ENCODE measurements at places on chromosomes 2 and 18.

- H3K27ac ChIP-seq = no peak overlapping the region
- H3K36me3 ChIP-seq = no peaks in the 10 kb centered on the region
- H3K4me3 ChIP-seq = no peak overlapping the region
- no peaks in the 10 kb centered on the region for H3K27me3 ChIP-seq
Measured at GRCh38 chr18:1648712-1649111, 744.0 kb downstream of the ADCYAP1 start.

GRCh38 chr2:37377187-37377532 lies 32.7 kb downstream of the QPCT start:
- peak; percentile 19 for DNase-seq
- peaks cover 6% of the 10 kb centered on the region for H3K36me3 ChIP-seq
- no peaks in the 10 kb centered on the region for H3K27me3 ChIP-seq

DNA sequence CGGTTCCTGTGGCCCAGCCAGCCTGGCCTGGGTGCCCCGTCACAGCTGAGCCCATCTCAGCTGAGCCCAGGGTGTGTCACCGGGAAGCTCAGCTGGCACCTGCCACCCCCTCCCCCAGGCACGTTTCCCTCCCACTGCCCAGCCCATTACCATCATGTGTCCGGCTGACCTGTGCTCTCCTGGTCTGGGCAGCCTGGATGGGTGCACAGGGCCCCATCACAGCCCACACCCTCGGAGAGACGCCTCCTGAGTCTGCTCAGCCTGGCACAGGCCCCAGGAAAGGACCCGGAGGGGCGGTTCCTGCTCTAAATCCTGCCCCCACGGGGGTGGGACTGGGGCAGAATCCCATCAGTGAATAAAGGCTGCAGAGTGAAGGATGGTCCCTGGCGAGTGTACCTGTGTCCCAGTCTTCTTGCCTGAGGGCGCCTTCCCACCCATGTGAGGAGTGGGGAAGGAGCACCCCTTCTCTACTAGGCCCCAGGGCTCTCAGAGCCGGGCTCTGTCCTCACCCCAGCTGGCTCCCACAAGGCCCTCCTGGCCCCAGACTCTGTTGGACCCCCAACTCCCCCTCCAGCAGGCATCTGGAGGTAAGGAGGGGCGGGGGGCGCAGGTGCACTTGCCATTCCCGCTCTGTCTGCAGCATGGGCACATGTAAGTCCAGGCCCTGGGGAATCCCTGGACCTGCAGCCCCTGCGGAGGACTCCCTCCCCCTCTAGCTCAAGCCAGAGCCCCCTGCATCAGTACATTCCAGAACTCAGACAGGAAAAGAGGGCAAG lies 21.2 kb downstream of the GPC1 start:
- peaks cover 10% of the 10 kb centered on the region for H3K27me3 ChIP-seq
- H3K4me3 ChIP-seq = no peak overlapping the region
- peaks cover 45% of the 10 kb centered on the region for H3K4me1 ChIP-seq
- no peak overlapping the region for H3K27ac ChIP-seq
- H3K36me3 ChIP-seq = no peaks in the 10 kb centered on the region

- no peaks in the 10 kb centered on the region for H3K36me3 ChIP-seq
- H3K27me3 ChIP-seq = no peaks in the 10 kb centered on the region
- H3K27ac ChIP-seq = no peak overlapping the region
Measured at GRCh38 chr2:164917296-164917903, 37.9 kb downstream of the SLC38A11 start.
